ENCODE measurements at places on chromosomes 5 and 9.

- DNase-seq: peak; percentile 12
Measured at GRCh38 chr5:147483188-147483790, 26.6 kb downstream of the DPYSL3 start.

DNA sequence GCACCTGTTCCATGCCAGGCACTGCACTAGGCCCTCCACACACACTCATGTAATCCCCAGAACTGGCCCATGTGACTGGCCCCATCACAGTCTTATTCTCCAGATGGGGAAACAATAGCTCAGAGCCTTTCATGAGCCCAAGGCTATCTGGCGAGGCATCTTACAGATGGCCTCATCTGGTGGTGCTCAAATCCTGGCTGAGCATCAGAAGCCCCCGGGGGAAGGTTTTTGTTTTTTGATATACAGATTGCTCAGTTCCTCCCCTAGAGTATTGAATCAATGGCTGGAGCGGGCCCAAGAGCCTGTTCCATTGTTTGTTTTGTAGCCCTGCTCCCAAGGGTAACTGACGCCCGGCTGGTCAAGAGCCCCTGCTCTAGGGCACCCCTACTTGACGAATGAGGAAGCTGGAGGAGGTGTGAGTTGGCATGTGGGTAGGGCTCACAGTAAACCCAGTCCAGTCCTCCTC, 145.3 kb upstream of the RAPGEF1 start:
- DNase-seq: no peak

- DNase-seq: peak; percentile 62
Measured at GRCh38 chr5:96259151-96259772, 173.8 kb downstream of the PCSK1 start.

- no peak for DNase-seq
Measured at GRCh38 chr9:126700903-126701812, 87.4 kb downstream of the LMX1B start.

DNA sequence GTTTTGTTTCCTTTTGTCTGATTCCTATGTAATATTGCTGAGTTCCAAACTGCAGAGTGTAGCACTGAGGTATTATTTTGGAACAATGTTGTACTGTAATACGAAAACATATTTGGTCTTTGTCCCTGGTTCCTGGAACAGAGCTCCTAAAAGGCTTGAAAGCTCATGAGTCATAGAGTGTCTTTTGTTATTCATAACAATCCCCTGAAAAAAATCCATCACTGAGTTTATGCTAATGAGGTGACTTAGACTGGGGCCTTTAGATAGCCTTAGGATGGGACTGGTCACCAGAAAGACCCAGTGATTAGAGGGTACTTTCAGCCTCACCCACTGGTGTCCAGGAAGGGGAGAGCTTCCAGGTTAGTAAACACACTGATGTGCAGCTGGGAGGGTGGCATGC, 132.7 kb upstream of the POU5F2 start:
- peak; percentile 33 for DNase-seq

GRCh38 chr9:38761999-38762398, 42.1 kb upstream of the FAM240B start:
- no peak for DNase-seq

DNA sequence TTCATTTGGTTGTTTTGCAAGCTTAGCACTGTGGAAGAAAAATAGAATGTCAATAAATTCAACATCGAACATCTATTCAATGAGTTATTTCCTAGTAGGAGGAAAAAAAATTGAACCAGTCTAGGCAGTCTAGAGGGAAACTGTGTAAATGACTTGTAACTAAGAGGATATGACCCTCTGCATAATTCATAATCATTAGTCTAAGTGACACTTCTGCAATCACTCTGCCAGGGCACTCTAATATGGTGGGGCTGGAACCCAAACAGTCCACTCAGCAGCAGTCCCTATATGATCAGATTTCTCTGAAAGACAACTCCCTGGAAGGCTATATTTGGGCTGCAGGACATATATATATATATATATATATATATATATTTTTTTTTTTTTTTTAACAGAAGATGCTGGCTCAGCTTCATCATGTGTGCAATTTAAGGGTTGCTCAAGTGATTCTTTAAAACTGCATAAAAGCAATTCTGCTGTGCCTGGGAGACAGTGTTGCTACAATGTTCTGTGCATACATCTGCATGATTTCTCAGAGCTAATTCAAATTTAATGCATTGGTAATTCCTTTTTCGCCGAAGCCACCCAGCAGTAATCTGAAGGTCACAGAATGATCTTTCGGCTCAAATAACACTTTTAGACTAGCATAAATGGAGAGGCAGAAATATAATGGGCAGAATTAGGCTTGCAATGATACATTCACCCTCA, 482.1 kb upstream of the ZNF608 start:
- DNase-seq: no peak

- DNase-seq: peak; percentile 47
Measured at GRCh38 chr5:141778206-141778605, 96.2 kb upstream of the ARAP3 start.

Data from adipocyte (in vitro differentiated cells).